Activated CD8-positive, alpha-beta memory T cell treated with anti-CD3 and anti-CD28 coated beads, Interleukin-2, amount 10 ng/mL, durations not matched to agents 7 days and 5 days (primary cell): ENCODE measurements at places on chromosomes 13 and 19. TPM values are rescaled to one million over a fixed set of nuclear protein-coding genes. Genes with fewer than 3 reads are reported as not detected.

The ZC3H4 gene
- total RNA-seq, result 98.9 TPM

The PCP2 gene
- 0.99 TPM for total RNA-seq

The TRPC4 gene
- total RNA-seq, result not detected

The CD70 gene
- total RNA-seq, result 184 TPM

DNA sequence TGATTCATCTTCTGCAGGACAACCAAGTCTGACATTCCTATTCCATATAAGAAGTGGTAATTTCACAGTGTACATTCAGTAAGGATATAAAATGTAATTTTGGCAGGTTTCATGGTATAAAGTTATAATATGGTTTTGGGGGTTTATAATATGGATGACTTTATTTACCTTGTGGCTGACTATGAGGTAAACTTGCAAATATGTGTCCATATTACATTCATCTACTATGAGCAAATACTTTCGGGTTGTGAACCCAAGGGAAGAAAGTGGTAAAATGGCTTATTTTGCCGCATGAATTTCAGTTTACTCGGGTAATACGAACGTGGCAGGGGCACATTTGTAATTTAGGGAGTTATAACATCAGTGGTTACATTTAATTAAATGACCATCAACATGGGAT is 86.7 kb upstream of the TNFSF11 start:
- H3K27me3 ChIP-seq, result no peaks in the 10 kb centered on the region
- H3K4me3 ChIP-seq, result no peak overlapping the region
- DNase-seq, result no peak

The HIF3A gene
- total RNA-seq, result not detected

GRCh38 chr13:36553491-36553890 is 120.3 kb upstream of the SERTM1 start:
- H3K4me3 ChIP-seq, result no peak overlapping the region
- no peak for DNase-seq
- no peaks in the 10 kb centered on the region for H3K27me3 ChIP-seq
- no peaks in the 10 kb centered on the region for H3K36me3 ChIP-seq
- H3K4me1 ChIP-seq, result no peaks in the 10 kb centered on the region

DNA sequence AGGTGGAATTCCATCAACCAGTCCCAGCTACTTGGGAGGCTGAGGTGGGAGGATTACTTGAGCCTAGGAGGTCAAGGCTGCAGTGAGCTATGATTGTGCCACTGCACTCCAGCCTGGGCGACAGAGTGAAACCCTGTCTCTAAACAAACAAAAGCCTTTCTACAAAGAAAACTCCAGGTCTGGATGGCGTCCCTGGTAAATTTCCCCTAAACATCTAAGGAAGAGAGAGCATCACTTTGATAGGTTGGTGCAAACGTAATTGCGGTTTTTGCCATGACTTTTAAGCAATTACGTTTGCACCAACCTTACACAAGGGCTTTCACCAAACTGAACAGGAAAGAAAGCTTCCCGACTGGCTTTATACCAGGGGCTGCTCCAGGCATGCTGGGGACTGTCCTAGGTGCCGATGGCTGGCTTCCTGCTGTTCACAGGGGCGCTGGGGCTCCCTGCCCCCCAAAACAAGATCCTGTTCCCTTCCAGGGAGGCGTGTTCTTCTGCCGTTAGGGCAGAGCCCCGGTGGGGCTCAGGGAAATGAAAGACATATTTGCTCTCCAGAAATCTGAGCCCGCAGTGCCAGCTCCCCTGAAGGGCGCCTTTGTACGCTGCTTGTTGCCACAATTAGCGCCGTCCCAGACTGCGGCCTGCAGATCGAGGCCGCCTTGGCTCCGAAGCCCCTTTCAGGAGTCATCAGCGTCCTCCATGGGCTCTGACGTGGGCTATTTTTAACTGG is 38.7 kb upstream of the KLF2 start:
- H3K4me1 ChIP-seq, result peaks cover 22% of the 10 kb centered on the region
- DNase-seq, result no peak
- no peaks in the 10 kb centered on the region for H3K36me3 ChIP-seq
- H3K27me3 ChIP-seq, result peaks cover 51% of the 10 kb centered on the region
- H3K4me3 ChIP-seq, result no peak overlapping the region
- no peak overlapping the region for H3K27ac ChIP-seq

The PGLYRP1 gene
- total RNA-seq, result not detected

GRCh38 chr13:100108913-100109507 is 20.1 kb downstream of the PCCA start:
- H3K4me1 ChIP-seq, result no peaks in the 10 kb centered on the region
- no peak overlapping the region for H3K27ac ChIP-seq
- no peak for DNase-seq
